ENCODE measurements at places on chromosomes 5 and 9.

DNA sequence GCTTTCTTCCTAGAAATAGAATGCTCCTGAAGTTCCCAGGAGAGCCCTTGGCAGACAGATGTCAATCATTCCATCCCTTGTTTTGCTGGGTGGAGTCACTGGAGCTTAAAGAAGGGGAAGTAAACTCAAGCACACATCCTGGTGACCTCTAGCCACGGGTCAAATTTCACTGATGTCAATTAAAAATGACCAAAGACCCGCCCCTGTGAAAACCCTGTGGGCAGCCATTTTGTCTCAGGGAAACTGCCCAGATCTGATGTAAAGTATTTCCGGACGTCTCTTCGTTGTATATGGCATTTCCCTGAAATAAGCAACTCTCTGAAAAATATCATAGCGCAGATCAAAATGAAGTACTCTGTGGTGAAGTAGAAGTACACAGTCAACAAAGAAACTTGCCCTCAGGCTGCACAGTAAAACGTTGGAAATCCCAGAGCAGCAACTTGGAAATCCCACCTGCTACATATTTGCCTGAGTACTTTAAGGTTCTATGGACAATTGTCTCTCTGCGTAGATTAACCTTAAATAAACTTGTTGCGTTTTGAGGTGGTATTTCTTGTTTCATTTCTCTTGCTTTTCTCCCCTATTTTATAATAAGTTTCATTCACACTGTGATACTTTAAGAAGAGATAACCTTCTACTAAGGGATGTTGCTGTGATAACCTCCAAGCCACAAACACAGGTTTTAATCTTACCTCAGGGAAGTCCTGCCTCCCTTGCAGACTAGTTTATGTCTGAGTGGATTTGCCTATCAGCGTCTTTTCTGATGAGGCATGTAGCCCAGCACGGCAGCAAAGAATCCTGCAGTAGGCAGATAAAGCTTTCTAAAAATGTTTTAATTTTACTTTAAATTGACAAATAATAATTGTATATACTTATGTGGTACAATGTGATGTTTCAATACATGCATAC lies 60.9 kb upstream of the PIP5K1B start:
- no peak for DNase-seq

- DNase-seq: no peak
These were observed 55.9 kb downstream of the IRF1 start for GRCh38 chr5:132434416-132435286.

DNA sequence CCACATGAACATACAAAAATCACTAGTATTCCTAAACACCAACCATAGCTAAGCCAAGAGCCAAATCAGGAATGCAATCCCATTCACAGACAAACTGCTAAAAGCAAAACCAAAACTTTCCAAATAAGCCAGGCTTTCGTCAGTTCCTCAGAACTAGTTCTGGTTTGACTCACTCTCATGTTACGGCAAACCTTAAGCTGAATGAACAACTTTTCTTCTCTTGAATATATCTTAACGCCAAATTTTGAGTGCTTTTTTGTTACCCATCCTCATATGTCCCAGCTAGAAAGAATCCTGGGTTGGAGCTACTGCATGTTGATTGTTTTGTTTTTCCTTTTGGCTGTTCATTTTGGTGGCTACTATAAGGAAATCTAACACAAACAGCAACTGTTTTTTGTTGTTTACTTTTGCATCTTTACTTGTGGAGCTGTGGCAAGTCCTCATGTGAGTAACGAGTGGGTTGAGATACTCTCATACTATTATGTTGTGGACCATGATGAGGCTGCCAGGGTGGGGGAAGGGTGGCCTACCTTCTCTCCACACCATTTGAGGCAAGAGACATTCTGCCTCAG lies at the start of gene PDCD1LG2:
PDCD1LG2 (plus strand) TSS at position 172 of the 572 bp plus-strand sequence. CDS start 12,016 bp downstream, outside the sequence.
- no peak for DNase-seq

DNA sequence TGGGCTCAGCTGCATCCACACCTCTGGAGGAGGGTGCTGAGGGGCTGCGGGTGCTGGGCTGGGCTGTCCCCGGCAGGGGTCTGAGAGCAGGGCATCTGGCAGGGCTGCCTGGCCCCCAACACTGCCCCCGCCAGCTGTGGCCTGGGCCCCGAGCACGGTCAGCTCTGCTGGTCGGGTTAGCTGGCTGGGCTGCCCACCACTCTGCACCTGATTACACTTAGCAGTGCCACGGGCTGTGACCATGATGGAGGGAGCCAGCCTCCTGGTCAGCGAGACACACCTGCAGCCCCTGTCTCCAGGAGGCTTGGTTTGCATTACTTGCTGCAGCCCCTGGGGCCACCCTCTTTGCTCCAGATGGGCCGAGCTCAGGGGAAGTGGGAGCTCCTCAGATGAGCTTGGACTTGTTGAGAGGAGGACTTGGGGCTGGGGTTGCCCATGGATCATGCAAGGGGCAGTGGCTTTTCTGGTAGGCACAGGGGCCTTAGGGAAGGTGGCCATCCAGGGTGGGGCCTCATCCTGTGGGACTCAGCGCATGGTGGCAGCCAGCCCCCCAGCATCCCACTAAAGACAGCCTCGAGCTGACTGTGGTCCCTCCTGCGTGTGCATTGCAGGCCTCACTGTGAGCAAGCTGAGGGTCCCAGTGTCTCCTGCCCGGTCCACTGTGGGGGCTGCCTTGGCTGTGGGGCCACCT lies 132.0 kb upstream of the FAM120A start:
- no peak for DNase-seq

GRCh38 chr5:8333977-8334376 lies 465.0 kb downstream of the MTRR start:
- DNase-seq: no peak

DNA sequence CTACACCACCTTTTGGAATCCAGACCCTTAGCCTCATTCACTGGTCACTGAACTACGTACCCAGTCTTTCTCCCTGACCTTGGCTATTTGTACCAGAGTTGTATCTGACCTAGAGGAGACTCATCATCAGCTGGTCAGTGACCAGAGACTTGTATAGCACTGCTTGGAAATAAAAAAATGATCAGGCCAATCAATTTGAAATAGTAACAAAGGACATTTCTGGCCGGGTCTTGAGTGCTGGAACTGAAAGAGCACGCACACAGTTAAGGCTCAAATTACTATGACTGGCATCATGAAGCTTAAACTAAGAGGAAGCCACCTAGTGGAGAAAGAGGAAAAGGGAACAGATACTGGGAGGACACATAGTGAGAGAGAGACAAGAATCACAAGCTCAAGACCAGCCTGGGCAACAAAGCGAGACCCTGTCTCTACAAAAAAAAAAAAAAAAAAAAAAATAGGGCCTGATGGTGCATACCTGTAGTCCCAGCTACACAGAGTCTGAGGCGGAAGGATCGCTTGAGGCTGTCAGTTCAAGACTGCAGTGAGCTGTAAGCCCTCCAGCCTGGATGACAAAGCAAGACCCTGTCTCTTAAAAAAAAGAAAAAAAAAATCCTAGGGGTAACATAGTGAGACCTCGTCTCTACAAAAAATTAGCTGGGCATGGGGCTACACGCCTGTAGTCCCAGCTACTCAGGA lies 12.8 kb upstream of the SRP19 start:
- DNase-seq: no peak

- no peak for DNase-seq
These were observed 74.1 kb upstream of the ELL2 start for GRCh38 chr5:96035796-96036195.

GRCh38 chr5:118883362-118883761 lies 105.0 kb downstream of the DTWD2 start:
- DNase-seq: no peak

DNA sequence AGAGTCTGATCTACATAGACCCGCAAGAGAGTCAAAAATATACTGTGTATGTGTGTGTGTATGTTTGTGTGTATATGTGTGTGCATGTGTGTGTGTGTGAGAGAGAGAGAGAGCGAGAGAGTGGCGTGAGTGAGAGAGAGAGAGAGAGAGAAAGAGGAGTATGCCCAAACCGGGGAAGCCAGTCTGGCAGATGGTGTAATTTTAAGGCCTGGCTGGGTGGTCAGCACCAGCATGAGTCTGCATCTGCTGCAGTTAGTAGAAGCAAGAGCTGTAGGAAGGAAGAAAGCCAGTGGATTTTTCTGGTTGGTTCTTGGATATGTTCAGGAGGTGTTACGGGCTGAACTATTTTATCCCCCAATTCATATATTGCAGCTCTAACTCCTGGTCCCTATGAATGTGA lies 75.2 kb downstream of the ACTBL2 start:
- DNase-seq: no peak

DNA sequence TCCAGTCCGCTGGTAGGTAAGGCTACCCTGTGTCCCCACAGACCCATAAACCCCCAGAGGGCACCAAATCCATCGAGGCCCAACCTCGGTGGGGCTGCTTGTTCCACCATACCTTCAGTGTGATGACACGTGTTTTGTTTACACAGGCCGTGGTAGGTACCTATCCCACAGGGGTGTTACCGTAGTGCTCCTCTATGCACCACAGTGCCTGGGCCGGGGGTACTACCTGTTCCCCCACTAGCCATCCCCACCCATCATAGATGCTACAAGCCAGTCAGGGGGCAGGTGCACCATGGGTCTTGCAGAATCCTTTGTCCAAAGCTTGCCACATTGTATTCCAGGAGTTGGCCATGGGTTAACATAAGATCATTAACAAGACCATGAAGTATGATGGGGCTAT lies 796.2 kb downstream of the EFNA5 start:
- DNase-seq: no peak

GRCh38 chr9:108834959-108835665 lies 20.7 kb downstream of the ACTL7B start:
- no peak for DNase-seq

- DNase-seq: no peak
These were observed 34.8 kb downstream of the FBXO38 start for GRCh38 chr5:148418511-148418910.

DNA sequence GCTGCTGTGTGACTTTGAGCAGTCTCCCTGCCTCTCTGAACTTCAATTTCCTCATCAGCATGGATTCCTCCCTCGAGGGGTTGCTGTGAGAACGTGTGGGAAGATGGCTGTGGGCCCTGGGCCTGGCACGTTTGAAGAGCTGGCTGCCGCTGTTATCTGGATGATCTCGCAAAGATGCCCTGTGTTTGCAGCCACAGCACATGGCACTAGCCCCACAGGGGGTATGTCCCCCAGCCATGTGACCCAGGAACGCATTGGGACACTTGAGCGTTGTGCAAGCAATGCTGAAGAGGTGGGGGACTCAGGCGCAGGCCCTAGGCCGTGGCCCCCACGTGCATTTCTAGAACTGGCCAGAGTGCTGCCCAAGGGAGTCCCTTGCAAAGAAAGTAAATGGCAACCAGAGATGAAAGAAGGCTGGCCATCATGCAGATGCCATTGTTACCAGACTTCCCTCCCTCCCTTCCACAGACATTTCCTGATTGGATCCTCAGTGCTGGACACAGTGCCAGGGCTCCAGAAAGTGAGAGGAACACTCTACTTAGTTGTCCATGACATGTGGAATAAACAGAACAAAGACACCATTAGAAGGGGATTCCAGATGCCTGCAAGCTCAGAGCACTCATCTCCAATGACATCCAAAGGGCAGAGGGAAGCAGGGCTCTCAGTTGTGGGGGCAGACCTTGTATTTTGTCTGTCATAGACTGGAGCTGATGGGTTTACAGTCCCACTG lies 65.1 kb upstream of the NEURL1B start:
- no peak for DNase-seq

- DNase-seq: no peak
These were observed 14.3 kb downstream of the ATPSCKMT start for GRCh38 chr5:10235350-10235749.

GRCh38 chr5:135315386-135315785 lies 83.6 kb downstream of the MACROH2A1 start:
- DNase-seq: no peak

- no peak for DNase-seq
These were observed 58.3 kb upstream of the SEMA6A start for GRCh38 chr5:116632890-116633289.

DNA sequence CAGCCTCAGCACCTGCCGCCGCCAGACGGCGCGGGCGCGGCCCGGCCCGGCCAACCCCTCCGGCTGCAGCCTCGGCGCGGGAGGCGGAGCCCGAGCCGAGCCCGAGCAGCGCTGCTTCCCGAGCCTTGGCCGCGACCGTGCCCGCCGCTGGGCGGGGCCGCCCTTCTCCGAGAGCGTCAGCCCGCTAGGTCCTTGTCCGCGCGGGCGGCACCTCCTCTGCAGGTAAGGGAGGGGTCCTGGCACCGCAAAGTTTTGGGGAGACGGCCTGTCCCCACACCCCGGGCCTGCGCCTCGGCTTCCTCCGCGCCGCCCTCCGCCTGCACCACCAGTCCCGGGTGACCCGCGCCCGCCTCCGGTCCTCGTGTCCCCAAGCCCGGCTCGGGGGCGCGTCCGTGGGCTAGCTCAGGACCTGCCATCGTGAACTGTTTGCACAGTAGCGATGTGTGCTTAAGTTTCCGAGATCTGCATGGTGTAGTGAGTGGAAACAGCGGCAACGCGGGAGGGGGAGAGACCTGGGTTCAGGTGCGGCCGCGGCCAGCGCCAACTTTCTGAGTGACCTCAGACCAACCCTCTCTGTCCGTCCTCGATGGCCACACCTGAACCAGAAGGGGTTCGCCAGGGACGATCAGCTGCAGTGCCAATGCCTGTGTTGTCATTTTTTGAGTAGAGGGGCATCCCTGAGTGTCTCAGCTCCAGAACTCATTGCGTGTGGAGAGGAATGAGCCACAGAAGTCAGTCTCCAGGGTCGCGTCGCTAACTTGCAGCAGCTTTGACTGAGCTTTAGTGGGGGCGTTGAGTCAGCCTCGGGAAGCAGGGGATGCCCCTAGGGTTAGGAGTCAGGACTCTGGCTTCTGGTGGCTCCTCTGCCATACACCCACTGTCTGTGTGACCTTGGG lies at the start of gene FRMPD1:
FRMPD1 (plus strand) TSS at position 82 of the 896 bp plus-strand sequence. CDS start 41,688 bp downstream, outside the sequence.
- peak; percentile 6 for DNase-seq

GRCh38 chr9:29348999-29349398 lies 1775.7 kb upstream of the C9orf72 start:
- DNase-seq: no peak

- no peak for DNase-seq
These were observed 562.7 kb upstream of the DAP start for GRCh38 chr5:11323761-11324160.

DNA sequence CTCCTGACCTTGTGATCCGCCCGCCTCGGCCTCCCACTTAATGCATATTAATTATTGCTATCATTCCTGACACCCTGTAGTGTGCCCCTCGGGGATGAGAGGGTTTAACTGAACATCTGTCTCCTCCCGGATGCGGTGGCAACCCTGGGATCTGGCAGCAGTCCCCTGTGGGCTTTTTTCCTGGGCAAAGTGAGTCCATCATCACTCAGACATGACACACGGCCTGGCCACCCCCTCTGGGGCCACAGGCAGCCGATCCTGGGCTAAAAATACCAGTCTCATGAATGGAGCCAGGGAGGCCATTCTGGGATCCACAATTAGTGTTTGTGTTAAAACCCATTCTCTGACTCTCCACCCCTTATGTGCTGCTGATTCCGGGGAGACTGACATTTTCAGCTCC lies 161.2 kb downstream of the RGS3 start:
- no peak for DNase-seq

GRCh38 chr9:86424251-86424891 lies 70.2 kb upstream of the TUT7 start:
- DNase-seq: no peak

DNA sequence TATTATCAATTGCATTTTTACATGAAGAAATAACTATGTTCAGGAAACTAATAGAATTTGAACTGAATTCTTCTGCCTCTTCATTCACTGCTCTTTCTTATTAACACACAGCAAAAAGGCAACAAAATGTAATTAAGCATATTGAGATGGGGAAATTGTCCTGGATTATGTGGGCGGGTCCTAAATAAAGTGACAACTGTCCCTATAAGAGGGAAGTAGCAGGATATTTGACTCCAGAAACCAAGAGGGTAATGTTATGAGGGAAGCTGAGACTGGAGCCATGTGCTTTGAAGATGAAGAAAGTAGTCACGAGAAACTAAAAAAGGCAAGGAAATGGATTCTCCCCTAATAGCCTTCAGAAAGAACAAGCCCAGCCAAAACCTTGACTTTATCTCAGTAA lies 311.2 kb upstream of the PIK3R1 start:
- DNase-seq: no peak

- DNase-seq: no peak
These were observed 118.2 kb upstream of the SLC44A1 start for GRCh38 chr9:105126226-105126625.

All from stimulated activated CD8-positive, alpha-beta memory T cell treated with anti-CD3 and anti-CD28 coated beads, Interleukin-4, amount 100 ng/mL, for 1 hour (primary cell).